ENCODE measurements at places on chromosomes 12 and 14.

- DNase-seq = no peak
Measured at GRCh38 chr12:38053113-38053512, 263.5 kb upstream of the ALG10B start.

DNA sequence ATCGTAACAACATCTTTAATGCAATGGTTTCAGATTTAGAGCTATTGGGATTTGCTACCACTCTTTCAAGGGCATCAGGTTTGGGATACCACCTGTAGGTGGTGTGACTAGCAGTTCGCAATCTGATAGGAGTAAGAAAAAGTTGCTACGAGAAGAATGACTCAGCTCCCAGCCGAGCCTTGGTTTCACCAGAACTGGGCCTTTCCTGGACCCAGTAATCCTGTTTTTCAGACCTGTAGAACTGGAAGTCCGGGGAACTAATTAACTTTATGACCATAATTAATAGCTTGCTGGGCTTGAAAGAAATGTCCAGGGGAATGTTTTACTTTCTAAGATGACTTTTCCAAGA lies 770 bp downstream of the ABHD4 start:
- DNase-seq = no peak

DNA sequence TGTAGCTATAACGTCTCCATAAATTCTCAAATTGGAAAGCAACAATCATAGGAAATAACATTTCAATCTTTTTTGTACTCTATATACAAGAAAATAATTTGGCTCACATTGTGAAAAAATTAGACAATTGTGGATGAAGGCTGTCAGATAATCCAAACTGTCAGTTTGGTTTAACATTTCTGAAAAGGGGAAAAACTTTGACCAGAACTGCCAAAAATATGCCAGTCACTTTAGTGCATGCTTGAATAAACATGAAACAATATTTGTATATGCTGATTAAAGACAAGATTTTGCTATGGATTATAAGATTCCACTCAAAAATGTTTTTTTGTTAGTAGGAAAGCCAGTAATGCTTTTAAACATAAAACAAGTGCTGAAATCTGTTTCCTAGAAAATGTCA lies 38.9 kb downstream of the CCDC59 start:
- no peak for DNase-seq

DNA sequence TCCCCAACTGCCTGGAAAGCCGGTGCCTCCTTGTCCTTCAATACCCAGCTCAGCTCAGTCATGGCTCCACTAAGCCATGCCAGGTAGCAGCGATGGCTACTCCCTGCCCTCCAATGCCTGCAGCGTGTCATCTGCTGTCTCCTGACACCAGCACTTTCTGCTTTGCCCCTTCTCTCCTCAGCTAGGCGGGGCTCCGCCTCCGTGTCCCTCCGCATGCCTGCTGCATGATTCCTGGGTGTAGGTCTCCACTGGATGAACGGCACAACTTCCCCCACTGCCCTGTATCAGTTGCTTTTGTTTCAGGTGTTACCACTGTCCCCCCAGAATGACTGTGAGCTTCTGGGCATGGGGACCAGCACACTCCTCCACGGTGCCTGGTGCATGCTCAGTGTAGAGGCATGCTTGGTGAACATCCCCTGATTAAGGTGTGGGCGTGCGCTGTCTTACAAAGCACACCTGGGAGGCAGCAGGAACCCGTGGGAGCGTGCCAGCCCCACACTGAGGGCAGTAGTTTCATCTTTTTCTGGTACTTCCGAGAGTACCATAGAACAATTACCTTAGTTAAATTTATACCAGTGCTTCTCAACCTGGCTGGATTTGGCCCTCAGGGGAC lies 179.4 kb upstream of the PRMT8 start:
- no peak for DNase-seq

DNA sequence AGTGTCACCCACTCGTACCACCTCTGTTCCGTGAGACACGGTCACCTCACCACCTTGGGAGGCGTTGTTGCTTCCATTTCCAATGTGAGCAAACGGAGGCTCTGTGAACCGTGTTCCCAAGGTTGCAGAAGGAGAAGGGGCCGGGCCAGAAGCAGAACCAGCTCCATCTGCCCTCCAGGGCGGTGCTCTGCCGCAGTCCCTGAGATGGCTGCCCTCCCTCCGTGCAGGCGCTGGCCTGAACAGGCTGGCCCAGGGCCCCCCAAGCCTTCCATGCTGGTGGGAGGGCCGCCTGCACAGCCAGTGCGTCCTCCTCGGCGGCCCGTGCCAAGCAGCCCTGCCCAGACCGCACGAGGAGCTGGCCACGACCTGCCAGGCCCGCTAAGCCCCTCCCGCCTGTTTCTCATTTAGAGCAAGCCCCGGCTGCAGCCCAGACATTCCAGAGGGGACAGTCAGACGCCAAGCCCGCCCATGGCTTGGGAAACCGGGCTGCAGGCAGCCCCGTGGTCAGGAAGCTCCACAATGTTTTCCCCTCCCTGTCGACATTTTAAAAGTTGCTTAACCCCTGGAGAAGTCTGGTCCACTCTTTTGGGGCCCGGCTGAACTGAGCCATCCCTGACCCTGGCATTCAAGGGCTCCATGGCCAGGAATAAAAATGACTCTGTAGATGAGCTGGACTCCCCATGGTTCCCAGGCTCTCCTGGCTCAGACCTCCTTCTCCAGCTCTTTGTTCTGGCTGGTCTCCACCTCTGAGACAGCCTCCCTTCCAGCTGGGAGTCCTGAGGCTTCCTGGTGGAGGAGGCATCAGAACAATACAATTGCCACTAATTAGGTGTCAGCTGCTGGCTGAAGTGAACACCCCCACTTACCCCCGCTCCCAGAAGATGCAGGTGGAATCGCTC lies 236.0 kb downstream of the BCL11B start:
- DNase-seq = no peak

DNA sequence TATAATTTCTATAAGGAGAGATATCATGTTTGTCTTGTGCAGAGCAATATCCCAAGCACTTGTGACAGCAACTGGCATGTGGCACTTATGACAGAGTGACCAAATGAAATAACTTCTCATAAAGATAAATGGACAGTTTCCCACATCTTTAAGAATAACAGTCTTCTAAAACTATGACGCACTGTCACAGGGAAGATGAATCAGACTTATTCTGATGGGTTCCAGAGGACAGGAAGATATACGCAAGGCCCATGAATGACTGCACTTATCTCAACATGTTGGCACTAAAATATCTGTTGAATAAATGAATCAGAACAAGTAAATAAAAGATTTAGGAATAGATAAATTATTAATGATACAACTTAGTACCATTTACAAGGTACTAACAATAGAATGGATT lies 465.8 kb upstream of the SYT1 start:
- no peak for DNase-seq

DNA sequence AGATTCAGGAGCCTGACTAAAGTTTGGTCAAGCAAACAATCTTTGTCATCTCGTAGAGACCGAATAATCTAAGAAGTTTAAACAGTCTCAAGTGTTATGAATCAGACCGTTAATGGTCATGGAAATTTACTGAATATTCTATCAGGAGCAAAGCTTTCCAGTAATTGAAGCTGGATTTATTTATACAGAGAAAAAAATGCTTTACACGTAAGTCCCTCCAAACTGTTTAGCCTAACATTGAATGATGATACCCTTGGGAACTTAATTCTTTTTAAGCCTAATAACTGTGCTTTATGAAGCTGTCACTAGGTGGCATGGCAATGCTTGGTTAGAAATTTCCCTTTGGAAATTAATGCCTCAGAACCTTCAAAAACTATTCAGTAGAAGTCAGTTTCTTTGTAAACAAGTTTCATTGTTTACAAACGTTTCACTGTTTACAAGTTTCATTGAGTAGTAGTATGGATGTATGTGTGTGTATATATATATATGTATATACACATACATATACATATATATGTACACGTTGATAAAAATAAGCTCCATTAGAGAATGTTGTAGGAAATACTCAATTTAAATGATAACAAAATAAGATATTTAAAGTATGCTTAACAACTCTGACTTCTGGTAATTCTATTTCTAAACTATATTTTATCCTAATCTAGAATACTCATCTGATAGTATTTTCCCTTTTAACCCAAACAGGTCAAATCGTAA lies 32.1 kb downstream of the DEPDC4 start:
- no peak for DNase-seq

- no peak for DNase-seq
Measured at GRCh38 chr12:46134205-46134811, 134.5 kb downstream of the SLC38A1 start.

DNA sequence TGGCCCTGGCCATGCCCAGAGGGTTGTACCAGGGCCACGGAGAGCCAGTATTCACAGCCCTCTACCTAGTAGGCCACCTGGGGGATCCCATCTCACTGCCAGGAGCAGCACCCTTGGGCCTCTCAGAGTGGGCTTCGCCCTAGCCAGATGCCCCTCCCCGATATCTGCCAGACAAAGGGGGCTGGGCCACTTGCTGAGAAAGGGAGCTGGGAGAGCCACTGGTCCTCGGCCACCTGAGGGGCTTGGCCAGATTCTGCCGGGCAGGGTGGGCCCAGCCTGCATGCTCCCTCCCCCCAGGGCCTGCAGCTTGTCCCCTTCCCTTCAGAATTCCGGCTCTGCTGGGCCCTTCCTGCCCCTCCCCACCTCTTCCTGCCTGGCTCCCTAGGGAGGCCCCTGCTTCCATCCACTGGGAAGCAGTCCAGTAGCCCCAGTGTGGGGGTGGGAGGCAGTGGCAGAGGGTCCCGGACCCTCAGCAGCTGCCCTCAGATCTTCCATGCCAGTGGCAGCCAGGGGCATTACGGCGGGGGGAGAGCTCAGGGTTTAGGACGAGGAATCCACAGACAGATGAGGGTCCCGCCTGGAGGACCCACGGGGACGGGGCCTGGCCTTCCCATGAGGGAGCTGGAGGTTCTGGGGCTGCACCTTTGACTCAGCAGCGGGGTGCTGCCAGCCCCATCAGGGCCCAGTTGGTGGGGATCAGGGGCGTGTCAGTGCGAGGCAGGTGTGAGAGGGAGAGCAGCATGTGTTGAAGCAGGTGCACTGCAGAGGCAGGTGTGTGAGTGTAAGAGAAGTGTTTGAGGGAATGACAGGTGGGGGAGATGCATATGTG lies 2.4 kb downstream of the CRIP2 start:
- no peak for DNase-seq

GRCh38 chr12:1962051-1963020 lies 41.9 kb downstream of the DCP1B start:
- no peak for DNase-seq

DNA sequence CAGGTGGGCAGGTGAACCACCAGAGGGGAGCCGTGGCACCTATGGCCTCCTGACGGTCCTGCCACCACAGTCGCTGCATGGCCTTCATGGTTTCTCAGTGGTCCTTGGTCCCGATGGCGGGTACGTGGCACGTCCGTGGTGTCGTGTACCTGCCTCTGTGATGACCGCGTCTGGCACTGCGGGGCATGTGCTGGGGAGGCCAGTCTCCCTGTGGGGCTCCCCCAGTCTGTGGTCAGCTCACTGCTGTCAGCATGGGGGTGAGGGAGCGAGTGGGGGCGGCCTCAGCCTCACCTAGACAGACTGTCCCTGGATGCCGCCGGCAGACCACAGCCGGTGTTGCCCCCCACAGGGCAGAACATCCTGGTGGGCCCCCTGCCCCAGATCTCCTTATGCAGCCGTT lies 267.2 kb downstream of the SEC23A start:
- DNase-seq = no peak

DNA sequence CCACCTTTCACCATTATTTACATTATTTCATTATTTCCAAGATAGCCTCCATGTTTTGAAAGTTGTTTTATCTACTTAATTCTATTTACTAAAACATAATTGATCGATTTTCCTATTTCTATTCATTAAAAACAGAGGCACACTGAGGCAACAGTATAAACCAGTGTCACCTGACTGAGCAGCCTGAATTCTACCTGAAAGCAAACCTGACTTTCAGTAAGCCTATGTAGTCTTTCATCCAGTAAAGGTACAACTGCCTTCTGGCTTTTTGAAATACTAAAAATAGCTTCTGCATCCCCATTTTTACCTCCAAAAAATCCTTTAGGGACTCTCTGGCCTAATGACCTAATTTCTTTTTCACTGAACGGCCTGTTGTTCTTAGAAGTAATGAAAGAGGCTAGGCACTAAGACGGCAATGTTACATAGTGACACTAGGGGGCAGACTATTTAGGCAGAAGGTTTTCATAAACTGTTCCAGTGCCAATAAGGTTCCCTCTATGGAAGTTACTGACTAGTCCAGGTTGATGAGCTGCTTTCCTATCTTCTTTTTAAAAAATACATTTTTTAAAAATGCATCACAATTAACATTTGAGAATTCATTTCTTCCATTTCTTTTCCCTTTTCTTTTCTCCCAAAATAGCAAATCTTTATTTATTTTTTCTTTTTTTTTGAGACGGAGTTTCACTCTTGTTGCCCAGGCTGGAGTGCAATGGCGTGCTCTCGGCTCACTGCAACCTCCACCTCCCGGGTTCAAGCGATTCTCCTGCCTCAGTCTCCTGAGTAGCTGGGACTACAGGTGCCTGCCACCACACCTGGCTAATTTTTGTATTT lies 17.5 kb downstream of the ANAPC5 start:
- no peak for DNase-seq

DNA sequence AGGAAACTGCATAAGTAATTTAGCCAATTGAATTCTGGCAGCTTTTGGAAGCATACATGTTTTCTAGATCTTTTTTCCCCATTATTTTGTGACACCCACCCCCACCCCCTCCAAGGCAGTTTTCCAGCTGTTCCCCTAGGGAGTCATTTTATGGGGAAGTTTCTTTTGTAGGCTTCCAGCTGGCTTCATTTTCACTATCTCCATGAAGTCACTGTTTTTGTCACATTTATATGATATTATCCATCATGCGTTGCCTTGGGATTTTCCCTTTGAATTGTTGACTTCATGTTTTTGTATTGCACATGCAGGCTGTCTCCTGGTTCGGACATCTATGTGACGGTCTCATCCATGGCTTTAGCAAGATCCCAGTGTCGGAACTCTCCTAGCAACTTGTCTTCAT lies 233.6 kb upstream of the RGS6 start:
- DNase-seq = no peak

DNA sequence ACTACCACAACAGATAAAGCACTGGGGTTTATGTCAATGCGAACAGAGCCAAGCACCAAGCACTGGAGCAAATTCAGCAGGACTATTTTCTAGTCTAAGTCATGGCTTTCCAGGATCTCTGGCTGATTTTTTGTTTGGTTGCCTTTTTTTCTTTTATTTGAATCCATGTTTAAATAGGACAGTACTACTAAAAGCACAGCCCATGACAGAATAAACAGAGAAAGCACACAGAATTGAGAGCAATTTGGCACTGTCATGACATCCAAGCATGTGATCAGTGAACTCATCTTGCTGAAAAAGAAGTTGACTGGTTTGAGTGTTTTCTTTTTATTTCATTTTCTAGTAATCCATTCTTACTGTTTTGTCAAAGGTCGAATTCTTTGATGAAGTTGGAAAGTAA lies 23.1 kb upstream of the RERG start:
- DNase-seq = no peak

All from stimulated activated CD8-positive, alpha-beta memory T cell treated with anti-CD3 and anti-CD28 coated beads, Interleukin-4, amount 100 ng/mL, for 1 hour (primary cell).